Inflammatory macrophage treated with lipopolysaccharide for 1 hour (primary cell): ENCODE measurements at places on chromosomes 3 and 15.
A peak's percentile ranks its signal among the peaks of the same experiment; 100 is the strongest.

DNA sequence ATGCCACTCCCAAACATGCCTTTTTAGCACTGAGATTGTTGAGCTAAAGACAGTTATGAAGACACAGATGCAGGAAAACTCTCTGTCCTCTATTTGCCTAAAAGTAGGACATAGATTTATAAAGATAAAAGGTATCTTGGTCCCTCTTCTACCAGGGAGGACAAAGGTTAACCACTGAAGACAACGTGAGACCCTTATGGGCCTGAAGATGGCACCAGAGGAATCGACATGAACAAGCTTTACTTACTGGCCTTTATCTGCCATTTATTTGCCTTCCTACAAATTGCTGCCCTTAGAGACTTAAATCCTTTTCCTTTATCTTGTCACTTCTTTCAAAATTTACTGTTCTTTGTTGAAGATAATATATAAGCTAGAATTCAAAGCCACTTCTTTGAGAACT lies 109.7 kb upstream of the FAM3D start:
- no peak for DNase-seq

DNA sequence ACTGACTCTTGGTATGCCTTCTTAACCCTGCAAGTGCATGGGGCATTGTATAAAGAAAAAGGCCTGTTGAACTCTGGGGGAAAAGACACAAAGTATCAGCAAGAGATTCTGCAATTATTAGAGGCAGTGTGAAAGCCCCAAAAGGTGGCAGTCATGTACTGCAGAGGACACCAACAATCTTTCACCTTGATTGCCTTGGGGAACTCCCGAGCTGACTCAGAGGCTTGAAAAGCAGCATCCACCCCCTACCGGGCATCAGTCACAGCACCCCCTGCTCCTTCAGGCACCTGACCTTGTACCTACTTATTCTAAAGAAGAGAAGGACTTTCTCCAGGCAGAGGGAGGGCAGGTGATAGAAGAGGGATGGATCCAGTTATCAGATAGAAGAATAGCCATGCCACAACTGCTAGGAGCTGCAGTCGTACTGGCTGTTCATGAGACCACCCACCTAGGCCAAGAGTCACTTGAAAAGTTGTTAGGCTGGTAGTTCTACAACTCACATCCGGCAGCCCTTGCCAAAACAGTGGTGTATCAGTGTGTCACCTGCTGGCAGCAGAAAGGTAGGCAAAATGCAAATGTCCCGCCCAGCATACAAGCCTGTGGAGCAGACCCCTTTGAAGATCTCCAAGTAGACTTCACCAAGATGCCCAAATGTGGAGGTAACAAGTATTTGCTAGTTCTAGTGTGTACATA lies 241.6 kb upstream of the CNTN6 start:
- DNase-seq, result no peak

DNA sequence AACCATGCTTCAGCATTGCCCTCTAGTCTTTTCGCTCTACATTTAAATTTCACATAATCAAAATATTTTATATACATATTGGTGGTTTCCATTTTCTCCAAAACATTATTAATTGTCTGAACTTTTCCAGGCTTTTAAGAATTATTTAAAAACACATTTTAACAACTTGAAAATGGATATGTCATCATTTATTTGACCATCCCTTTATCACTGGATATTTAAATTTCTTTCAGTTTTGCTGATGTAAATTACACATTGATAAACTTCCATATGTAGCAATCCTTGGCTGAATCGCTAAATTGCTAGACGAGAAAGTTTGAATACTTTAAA lies 146.0 kb downstream of the ATP10A start:
- no peak for DNase-seq

- DNase-seq, result peak; percentile 74
Observed at GRCh38 chr15:59410391-59410896, 27.5 kb upstream of the FAM81A start.

DNA sequence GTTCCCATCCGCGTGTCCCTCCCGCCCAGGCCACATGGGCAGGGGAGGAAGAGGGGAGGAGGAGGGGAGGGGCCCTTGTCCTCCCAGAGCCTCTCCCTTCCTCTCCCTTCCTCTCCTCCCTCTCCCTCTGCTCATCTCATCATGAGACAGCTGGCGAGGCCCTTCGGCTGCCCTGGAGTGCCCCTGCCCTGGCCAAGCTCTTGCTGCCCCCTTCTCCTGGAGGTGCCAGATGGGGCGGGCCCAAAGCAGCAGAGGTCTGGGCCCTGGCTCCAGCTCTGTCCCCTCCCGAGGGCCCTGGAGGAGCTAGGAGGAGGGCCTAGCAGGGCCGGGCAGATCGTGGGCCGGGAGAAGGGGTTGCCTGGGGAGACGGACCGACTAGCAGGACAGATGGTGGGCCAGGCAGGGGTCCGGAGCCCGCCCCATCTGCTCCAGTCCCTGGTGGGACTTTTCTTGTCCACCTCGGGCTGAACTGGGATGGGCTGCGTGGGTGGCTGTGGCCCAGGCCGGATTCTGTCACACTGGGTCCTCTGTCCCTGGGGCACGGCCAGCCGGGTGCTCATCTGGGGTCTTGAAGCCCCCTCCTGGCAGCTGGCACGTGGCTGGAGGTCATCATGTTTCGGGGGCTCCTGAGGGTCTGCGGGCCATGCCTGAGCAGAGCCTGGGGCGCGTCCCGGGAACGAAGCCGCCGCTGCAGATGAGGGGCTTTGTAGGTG lies 183.4 kb downstream of the GOLGA6L6 start:
- DNase-seq, result no peak

GRCh38 chr3:65004306-65004705 lies 316.5 kb upstream of the ADAMTS9 start:
- DNase-seq, result no peak

- no peak for DNase-seq
Observed at GRCh38 chr3:160092760-160093159, 104.1 kb downstream of the IL12A start.

DNA sequence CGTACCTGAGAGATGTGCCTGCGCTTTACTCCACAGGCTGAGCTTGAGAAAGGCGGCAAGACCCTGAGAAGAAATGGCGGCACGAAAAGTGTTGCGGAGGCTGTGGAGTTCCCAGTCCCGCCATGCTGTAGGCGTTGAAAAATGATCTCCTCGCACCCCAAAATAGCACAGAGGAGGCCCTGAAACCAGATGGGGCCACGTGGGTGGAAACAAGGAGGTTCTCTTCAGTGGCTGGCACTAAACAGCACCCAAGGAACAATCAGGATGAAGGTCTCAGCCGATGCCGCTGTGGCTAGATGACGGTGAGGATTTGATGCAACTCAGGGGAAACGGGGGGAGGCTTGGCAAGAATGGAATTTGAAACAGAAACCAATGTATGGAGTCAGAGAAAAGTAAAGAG lies 57.3 kb downstream of the TMEM212 start:
- peak; percentile 46 for DNase-seq

GRCh38 chr3:128476659-128477058 lies 10.0 kb upstream of the DNAJB8 start:
- DNase-seq, result no peak

DNA sequence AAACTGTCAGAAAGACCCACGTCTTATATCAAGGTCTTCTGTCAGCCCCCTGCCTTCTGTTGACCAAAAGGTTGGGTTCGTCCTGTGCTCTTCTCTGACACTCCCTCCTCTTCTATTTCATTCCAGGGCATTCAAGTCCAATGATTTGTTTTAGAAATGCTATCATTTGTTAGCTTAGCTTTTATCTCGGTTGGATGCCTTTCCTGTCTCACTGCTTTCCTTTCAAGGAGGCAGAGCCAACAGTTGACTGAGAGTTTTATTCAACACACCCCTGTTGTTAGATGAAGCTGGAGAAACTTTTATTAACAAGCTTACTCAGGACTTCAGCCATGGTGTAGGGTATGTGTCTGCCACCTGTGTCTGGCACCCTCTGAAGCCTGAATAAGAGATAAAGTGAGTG lies 112.0 kb upstream of the SLC7A14 start:
- no peak for DNase-seq

DNA sequence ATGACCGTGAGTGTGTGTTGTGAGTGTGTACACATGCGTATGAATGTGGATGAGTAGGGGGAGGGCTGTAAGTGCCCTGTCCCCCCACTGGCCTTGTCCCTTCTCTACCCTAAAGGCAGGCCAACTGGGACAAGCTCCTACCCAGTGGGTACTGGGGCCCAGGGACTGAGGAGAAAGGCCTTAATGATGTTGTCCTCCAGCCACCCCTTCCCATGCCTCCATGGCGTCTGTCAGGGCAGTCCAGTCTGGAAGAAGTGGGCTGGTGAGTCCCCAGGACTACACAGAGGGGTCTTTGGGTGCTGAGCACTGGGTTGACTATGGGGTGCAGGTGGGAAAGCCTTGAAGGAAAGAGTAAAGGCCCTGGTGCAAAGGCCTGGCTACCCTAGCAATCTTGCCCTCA lies 16.9 kb upstream of the CORO2B start:
- DNase-seq, result no peak

- peak; percentile 63 for DNase-seq
Observed at GRCh38 chr3:4754180-4755086, 224.8 kb upstream of the BHLHE40 start.

DNA sequence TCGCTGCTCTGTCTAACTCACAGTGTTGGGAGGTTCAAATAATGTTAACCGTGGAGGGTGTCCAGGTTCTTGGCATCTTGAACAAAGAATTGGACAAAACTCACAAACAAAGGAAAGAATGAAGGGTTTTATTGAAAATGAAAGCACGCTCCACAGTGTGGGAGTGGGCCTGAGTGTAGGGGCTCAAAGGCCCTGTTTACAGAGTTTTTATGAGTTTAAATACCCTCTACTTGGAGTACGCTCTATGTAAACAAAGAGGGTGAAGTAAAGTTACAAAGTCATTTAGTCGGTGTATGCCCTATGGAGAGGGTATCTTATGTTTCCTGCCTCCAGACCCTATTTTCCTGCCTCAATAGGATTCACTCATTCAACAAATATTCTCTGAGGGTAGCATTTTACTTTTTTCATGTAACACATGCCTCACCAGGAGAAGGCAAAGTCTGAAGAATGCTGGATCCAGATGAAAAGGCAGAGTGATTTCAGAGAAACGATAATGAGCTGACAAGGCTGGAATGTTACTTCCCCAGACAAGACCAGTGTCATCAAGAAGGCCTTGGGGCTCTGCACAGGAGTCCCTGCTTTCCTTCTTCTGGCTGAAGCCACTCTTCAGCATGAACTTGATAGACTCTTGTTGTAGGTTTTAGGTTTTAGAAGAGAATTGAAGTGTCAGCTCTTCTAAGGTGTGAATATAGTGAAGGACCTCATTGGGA lies 163.6 kb downstream of the FAM43A start:
- DNase-seq, result no peak

- no peak for DNase-seq
Observed at GRCh38 chr15:79172032-79172481, 81.5 kb upstream of the RASGRF1 start.

DNA sequence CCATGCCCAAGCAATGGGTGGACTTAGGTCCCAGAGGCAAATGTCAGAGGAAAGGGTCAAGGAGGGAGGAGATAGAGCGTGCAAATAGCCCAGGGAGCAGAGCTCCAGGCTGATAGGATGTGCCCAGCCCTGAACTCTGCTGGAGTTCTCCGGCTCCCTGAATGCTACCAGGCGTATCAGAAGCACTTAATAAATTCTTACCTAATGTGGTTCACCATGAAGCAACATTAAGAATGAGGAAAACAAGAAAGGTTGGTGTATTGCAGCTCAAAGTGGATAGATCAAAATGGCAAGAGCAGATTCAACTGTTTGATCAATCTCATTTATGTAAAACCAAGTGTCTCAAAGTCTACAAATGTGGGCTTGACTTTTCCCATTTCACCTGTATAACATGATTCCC lies 38.3 kb downstream of the PXYLP1 start:
- no peak for DNase-seq

DNA sequence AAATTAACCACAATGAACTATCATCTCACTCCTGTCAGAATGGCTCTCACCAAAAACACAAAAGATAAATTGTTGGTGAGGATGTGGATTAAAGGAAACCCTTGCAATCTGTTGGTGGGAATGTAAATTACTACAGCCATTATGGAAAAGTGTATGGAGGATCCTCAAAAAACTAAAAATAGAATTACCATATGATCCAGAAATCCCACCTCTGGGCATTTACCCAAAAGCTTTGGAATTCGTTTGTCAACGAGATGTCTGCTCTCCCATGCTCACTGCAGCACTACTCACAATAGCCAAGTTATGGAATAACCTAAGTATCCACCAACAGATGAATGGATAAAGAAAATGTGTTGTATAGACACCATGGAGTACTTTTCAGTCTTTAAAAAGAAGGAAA lies 21.6 kb downstream of the FSIP1 start:
- no peak for DNase-seq

- no peak for DNase-seq
Observed at GRCh38 chr15:86540840-86541467, 461.3 kb downstream of the AGBL1 start.

- no peak for DNase-seq
Observed at GRCh38 chr3:33209357-33209756, 9.3 kb downstream of the SUSD5 start.

DNA sequence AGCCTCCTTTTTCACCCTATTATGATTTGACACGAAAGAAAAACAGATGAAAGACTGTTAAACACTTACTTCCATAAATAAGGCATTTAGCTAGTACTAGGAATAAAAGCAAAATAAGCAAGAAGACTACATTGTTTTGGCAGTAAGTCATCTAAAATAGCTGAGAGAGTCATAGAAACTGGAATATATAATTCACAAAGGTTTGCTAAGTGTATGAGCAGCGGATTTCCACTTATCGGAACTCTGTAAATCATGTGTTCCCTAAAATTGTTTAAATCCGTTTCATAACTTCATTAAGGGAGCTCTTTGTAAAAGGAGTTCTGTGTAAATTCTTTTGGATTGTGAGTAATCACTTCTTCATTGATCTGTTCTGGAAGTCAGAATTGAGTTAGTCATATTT lies 202.5 kb upstream of the CBLB start:
- no peak for DNase-seq

DNA sequence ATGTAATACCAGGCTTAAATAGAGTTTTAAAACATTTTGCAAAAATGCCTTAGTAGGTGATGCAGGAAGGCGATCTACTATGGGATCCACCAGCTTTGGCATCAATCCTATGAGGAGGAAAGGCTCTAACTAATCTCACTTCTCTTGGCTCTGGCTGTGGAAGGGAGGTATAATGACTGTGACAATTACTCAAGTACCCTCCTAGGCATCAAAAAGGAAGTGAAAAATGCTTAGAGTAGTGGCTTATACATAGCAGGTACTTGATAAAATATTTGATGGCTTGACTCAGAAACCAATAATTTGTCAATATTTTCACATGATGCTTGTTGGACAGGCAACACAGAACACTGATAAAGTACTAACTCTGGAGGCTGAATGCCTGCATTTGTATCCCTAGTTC lies 34.1 kb upstream of the SERPINI2 start:
- no peak for DNase-seq

GRCh38 chr3:22971497-22971896 lies 231.6 kb upstream of the UBE2E2 start:
- no peak for DNase-seq

GRCh38 chr3:140726066-140726465 lies 48.2 kb downstream of the TRIM42 start:
- DNase-seq, result no peak

DNA sequence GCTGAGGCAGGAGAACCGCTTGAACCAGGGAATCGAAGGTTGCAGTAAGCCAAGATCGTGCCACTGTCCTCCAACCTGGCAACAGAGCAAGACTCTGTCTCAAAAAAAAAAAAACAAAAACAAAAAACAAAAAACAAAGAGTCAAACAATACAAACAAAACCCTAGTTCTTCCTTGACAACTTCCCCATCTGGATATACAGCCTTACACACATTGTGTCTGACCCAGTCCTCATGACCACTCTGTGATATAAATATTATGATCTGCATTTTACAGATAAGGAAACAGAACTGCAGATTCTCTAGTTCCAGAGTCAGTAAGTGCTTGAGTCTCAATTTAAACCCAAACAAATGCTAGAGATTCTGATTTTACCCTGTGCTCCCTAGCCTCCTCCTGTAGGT lies 4.8 kb upstream of the ESYT3 start:
- no peak for DNase-seq

GRCh38 chr3:186825294-186825821 lies 17.2 kb upstream of the ADIPOQ start:
- DNase-seq, result no peak
